ENCODE measurements at places on chromosomes 5 and 9.

- DNase-seq, result no peak
Observed at GRCh38 chr9:133111808-133112662, 9.0 kb downstream of the RALGDS start.

DNA sequence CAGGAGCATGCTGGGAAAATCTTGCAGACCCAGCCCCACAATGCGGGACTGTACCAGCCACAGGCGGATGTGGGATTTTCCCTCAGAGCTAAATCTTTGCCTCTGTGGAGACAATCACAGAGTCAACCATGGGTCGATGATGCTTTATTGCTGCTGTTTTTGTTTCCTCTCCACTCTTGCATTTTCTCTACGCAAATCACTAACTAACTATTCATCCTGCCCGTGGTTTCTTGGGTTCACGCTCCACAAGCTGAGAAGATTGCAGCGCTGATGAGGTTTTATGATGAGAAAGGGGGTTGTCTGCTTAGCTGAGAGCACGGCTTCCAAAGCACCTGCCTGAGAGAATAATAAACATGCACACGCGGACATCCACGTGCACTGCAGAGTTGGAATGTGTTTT is 500.2 kb upstream of the ADAMTS16 start:
- no peak for DNase-seq

DNA sequence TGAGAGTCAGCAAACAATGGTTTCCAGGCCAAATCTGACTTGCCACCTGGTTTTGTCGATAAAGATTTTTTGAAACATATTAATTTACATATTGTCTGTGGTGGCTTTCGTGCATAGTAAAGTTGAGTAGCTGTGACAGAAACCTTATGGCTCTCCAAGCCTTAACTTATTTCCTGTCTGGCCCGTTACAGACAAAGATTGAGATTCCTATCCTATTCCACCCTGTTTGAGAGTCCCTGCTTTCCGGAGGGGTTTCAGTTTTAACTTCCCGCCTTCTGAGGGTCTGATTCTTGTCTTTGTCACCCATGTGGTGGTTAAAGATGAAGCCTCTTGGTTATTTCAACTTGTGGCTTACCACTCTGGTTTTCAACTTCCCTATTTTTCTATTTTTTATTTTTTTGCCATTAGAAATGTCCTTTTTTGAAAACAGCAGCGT is 11.4 kb downstream of the OTULIN start:
- no peak for DNase-seq

DNA sequence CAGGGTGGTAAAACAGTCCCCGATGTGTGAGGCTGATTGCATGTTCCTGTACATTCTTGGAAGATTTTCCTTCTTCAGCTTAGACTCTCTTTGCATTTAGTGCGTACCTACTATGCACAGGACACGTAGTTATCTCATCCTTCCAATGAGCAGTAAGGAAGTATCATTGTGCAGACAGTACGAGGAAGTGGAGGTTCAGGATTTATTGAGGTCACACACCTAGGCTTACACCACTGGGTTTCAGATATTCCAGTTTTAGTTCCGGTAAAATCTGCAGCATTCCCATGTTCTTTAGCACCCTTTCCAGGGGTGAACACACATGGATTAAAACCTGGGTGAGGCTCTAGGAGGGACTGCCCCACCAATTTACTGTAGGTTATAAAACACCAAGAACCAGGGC is 238.7 kb downstream of the ZSWIM6 start:
- no peak for DNase-seq

- DNase-seq, result no peak
Observed at GRCh38 chr5:53482717-53483638, 2.5 kb downstream of the FST start.

GRCh38 chr9:18492612-18493011 is 18.7 kb downstream of the ADAMTSL1 start:
- DNase-seq, result no peak

- DNase-seq, result no peak
Observed at GRCh38 chr9:108108852-108109448, 619.4 kb upstream of the KLF4 start.

GRCh38 chr5:159965031-159965837 is 43.7 kb upstream of the TTC1 start:
- DNase-seq, result no peak

DNA sequence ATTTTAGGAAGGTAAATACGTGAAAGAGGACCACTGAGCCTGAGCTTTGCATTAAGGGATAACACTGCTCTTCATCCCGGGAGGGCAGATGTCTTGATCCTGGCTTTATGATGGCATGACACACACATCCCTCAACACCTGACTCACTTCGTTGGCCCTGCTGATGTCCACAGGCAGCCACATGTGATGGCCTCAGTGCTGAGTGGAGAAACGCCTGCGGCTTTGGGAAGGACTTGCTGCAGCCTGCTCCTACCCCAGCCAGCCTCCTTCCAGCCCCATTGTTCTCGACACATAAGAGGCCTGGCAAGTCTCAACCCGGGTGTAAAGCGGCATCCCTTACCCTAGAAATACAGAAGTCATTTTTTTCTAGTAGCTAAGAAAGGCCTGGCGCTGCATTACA is 169.0 kb downstream of the SYK start:
- no peak for DNase-seq

DNA sequence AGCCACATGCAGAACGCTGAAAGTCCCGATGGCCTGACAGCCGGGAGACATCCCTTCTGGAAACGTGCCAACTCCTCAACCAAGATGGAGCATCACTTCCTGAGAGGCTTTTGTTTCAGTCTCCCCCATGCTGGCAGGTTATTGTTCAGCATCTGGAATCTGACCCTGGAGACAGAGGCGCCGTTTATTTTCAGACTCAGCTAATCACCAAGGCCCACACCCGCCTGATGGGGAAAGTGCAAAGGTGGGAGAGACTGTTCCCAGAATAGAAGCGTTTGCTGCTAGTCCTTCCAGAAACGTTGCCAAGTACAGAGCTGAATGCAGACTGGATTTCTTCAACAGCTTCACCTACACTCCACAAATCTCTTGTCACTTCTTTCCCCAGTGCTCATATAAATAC is 41.8 kb upstream of the S1PR3 start:
- no peak for DNase-seq

DNA sequence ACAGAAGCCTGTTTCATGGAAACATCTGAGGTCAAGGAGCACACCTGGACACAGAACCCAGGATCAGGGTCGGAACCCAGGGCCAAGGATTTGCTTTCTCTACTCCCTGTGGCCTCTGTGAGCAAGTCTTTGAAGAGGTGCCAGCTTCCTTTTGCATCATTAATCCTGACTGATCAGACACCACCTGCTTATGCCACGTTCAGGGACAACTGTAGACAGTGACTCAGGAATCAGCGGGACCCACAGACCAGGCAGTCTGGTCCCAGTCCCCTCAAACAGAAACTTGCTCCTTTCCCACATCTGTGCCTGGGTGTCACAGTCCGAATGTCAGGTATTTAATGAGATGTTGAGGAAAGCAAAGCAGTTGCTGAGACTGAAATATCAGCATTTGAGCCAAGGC is 154.8 kb downstream of the SGCD start:
- no peak for DNase-seq

DNA sequence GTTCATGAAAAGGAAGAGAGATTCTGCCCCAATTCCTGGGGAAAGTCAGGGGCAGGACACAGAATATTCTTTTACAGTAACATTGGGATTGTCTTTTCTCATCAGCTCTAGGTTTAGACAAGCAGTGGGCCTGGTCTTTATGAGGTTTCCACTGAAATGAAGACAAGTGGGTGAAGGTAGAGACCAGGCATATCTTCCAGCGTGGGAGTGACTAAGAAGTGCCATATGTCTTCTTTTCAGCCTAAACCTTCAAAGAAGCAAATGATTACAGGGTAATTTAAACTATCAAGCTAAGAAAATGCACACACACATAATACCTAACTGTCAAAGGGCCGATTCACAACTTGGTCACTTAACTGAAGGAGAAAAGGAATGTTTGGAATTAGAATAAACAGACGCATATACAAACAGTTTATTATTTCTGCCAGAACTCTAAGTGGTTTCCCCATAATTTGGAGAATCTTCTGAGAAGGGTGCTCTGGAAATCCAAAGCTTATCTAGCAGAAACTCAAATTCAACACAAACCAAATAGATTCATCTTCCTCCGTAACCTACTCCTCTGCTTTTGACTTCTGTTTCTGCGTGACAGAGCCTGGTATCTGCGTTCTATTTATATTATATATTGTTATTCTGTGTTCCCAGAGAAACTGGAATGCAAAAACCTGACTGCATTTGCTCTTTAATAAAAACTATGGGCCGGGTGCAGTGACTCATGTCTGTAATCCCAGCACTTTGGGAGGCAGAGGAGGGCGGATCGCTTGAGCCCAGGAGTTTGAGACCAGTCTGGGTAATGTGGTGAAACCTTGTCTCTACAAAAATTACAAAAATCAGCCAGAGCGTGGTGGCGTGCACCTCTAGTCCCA is 22.0 kb upstream of the TEK start:
- DNase-seq, result no peak

GRCh38 chr9:107711542-107711941 is 222.0 kb upstream of the KLF4 start:
- DNase-seq, result no peak

GRCh38 chr5:96577909-96578308 is 84.3 kb upstream of the CAST start:
- DNase-seq, result no peak

- DNase-seq, result peak; percentile 30
Observed at GRCh38 chr9:110650991-110651411, 17.6 kb upstream of the MUSK start.

GRCh38 chr5:17079562-17079961 is 137.9 kb upstream of the BASP1 start:
- DNase-seq, result no peak

DNA sequence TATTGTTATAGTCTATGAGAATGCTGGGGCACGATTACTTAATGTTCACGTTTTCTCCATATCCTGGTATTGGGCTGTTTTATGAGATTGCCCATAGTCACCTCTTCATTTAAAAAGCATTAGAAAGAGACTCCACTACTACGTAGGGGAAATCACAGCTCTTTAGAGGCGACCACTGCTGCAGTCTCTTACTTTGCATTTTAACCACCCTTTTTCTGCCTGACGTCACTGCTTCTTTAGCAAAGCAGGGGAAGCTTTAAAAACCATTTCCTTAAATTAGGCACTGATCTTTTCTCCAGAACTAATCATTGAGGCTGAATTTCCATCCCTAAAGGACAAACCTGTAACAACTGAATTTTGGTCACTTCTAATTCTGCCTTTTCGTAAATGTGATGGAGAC is 38.9 kb downstream of the ZNF608 start:
- no peak for DNase-seq

GRCh38 chr9:135600296-135600817 is 38.8 kb downstream of the PAEP start:
- DNase-seq, result no peak

DNA sequence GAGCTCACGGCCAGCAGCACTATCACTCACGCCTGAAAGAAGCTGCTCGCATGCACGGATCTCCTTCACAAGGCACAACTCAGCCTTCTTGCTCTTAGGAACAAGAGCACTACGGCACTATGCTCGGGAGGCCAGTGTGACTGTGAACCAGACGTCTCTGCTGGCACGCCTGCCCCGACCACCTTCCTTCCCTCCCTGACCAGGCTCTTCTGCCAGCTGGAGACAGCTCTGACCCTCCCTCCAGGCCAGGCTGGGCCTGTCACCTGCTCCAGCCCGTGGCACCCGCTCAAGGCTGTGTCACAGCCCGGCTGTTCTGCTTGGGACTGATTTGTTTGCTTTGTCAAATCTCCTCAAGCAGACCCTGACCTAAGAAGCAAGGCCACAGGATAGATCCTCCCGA is 7.0 kb downstream of the TBC1D9B start:
- no peak for DNase-seq

- DNase-seq, result no peak
Observed at GRCh38 chr9:88220652-88221051, 82.4 kb upstream of the SPATA31C2 start.

- DNase-seq, result no peak
Observed at GRCh38 chr9:27602954-27603353, 29.7 kb upstream of the C9orf72 start.

DNA sequence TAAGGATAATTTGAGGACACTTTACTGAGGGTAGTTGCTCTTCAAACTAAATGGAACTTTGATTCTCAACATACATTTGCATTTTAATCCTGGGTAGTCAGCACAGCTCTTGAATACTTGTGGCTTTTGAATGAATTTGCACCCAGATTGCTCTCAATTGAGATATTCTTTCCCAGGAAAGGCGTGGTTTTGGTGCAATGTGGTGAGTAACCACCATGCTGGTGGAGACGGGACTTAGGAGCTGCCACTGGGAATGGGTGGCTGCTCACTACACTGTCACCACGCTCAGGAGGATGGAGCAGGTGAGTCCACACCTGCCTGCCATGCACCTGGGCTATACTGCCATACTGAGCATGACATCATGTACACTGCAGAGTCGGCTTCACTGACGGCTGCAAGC is 99.2 kb downstream of the IRX1 start:
- no peak for DNase-seq

DNA sequence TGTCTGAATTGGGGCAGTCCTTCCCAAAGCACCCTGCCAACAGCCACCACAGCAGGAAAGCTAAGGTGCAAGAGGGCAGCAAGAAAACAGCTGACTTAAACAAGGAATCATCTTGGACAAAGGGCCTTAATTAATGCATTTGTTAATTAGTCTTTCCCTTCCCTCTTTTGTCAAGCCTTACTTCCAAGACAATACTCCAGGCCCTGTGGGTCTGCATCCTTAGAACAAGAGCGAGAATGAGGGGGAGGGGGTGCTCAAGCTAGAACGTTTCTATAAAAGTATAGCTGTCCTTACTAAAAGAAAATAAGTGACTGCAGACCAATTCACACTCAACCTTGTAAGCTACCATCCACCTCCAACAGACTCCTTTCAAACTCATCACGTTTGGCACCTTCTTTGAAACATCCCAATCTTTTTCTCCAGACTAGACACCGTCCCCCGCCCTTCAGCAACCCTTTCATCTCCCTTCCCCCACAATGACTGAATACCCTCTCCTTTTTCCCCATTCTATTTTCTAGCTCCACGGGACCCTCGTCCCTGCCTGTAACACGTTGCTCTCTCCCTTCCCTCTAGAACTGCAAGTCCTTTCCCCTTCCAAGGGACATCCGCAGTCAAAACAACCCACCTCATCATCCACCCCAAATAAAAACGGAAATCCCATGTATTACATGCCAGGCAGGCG is 85.7 kb upstream of the RNF38 start:
- DNase-seq, result no peak

GRCh38 chr5:172706796-172707195 is 64.2 kb downstream of the DUSP1 start:
- DNase-seq, result no peak

DNA sequence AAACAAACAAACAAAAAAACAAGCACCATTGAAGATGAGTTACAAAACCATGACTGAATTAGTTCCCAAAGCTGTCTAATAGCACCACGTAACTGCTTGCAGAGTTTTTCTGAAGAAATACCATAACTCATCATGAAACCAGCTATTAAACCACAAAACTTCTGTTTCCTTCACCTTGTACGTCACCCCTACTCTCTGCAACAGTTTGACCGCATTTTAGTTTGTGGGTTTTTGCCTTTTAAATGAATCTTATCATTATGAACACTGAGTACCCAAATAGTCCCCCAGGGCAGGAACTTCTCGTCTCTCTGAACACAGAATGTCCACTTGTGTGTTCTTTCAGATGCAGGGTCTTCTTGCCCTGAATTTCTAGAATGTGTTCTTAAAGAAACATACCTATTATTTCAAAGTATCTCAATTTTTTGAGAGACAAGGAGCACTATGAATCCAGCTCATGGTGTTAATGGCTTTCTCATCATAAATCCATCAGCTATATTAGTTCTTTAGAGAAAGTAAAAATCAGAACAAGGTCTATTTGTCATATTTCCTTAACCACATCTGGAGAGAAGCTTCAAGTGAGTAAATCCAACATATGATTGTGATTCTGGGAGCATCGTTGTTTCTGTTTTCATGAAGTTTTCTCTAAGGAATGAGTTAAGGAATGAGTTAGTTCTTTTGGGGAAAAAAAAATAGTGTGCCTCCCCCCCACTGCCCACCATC is 210.6 kb downstream of the AUH start:
- no peak for DNase-seq

Data from anterior cingulate cortex (tissue), 58 donors.